COR-L47 (cell line): ENCODE measurements at places on chromosomes 7 and 10.

- no peak for DNase-seq
Observed at GRCh38 chr10:111186358-111186757, 109.5 kb downstream of the ADRA2A start.

DNA sequence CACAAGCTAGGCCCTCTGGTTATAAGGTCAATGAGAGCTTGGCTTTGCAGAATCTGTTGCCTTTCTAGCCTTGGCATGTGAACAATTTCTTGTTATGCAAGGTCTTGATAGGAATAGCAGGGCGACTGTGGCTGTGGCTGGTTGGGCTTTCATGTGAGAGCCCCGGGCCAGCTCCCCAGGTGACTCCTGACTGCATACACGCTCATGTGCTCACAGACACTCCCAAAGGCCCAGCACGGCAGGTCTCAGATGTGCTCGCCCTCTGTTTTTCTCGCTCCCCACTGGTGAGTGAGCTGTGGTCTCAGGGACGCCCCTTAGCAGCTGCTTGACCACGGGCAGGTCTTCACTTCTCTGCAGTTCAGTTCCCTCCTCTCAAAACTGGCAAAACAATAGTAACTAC, 37.1 kb upstream of the ZNF32 start:
- DNase-seq: no peak

DNA sequence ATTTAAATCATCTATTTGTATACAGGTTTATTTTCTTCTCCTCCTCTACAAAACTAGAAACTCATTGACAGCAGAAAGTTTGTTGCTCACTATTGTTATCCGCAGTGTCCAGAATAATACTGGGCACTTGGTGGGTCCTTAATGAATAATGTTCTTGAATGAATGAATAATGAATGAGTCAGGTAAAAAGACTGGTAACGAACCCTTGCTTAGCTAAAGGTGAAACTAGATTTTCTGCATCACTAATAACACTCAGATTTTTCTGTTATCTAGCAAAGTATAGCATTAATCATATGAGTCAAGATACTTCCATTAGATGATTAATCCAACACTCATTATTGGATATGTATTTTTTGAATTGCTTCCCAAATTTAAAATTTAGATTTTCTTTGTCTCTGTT, 953.2 kb downstream of the SORCS3 start:
- no peak for DNase-seq

DNA sequence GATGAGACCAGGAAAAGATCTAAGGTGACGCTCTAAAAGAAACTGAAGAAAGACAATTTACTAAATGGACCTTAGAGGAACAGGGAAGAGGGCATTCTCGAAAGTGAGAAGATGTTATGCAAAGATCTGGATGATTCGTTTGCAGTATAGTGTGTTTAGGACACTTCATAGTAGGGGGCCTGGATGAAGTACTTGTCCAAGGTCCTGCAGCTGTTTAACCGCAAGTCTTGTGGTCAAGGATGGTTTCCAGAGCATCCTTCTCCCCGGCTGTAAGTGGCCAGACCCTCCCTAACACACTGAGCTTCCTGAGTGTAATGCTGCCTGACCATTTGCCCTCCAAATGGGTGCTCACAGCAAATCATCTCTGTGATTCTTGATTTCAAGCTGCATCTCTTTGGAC, 101.6 kb downstream of the XPNPEP1 start:
- DNase-seq: no peak

DNA sequence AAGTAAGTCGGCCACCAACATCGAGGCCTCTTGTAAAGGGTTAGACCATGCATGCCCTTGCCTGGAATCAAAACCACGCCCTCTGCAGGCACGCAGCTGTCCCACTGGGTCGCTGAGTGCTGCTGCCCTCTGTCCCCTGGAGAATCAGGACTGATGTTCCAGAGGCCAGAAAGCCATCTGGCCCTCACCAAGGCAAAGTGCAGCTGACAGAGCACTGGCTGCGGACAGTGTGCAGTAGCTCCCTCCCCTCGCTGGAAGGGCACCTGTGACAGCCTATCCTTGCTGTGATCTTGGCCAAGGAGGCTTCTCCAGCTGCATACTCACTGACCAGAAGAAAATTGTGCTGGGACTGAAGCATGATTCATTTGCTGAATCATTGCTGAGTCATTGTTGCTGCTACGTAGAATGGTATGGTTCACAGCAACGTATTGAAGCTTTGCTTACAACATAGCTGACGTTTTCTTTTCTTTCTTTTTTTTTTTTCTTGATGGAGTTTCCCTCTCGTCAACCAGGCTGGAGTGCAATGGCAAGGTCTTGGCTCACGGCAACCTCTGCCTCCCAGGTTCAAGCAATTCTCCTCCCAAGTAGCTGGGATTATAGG, 30.4 kb downstream of the DDC start:
- DNase-seq: no peak
